Fibroblast of skin of left biceps (primary cell): ENCODE measurements at places on chromosomes 16 and 17.

DNA sequence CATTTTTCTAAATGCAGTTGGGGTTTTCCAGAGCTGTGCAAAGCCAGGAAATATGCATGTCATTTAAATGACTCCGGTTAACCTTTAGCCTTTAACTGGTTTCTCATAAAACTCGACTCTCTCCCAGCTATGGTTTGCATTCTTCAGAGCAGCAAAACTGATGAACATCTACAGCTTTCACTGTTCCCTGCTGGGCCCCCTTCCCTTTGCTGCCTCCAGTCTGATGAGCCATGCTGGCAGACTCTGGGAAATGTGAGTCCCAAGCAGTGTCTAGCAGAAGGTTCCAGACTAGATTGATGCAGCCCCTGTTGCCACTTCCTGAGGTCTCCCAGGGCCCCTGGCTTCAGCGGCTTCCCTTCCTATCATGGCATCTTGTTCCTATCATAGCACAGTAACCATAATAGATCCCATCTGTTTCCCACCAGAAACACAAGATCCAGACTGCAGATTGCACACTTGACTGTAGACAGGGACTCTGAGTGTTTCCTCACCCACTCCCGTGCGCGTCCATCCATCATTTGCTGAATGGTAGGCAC lies 135.4 kb downstream of the CLEC16A start:
- DNase-seq = peak; percentile 91

- no peak for DNase-seq
These were observed 51.1 kb upstream of the MEAK7 start for GRCh38 chr16:84555418-84556196.

- no peak for DNase-seq
These were observed 1357.4 kb upstream of the GOT2 start for GRCh38 chr16:60091529-60091928.

DNA sequence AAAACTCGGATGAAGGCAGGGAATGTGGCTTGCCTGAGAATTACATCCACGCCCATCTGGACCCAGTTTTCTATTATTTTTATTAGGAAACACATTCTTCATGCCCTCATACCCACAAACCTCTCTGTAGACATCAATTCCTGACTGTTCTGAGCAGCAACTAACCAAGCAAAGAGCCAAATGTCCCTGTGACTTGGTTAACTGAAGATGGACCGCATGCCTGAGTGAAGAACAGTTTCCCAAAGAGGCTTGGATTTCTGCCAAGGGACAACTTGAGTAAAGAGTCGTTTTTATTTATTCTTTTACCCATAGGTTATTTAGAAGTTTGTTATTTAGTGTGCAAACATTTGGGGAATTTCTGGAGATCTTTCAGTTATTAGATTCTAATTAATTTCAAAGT lies 259.8 kb downstream of the GRIN2A start:
- DNase-seq = no peak

GRCh38 chr17:15952916-15953790 lies 8.2 kb downstream of the ADORA2B start:
- DNase-seq = no peak

GRCh38 chr16:67112591-67113399 lies 3.1 kb downstream of the PHAF1 start:
- no peak for DNase-seq

DNA sequence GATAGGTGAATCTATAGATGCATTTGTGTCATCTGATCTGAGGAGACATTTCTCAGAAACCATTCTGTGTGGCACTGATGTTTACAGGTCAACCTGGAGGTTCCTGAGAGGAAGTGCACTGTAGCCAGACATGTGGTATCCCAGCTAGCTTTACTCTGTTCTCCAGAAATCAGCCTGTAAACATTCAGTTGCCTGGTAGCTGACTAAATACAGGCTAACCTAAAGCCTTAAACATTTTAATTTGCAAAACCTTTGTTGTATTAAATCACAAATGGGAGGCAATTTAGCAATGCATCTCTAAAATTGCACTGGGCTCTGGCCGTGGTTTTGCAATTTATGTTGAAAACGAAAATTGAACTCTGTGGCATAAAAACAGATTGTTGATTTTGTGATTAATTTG lies 207.6 kb downstream of the FTO start:
- no peak for DNase-seq

DNA sequence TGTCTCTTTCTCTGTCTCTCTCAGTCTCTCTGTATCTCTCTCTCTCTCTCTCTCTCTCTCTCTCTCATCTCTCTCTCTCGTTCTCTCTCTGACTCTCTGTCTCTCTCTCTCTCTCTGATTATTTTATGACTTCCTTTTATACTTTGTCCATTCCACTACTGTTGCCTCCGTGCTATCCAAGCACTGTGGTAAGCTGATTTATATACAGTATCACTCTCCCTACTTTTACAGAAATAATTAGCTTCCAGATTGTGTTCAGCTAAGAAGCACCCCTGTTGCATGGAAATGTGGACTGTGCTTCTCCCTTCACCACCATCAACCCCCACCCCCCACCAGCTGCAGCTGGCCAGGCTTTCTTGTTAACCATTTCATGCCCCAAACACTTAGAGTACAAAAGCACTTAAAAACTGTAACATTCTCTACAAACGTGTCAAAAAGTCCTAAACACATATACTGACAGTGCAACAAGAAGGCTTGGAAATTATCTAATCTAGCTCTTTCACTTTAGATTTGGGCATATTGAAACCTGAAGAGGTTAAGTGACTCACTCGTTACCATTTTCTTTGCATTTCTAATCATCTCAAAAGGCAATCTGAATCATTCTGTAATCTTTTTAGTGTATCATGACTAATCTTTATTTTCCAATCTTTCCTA lies 11.6 kb upstream of the TMEM100 start:
- no peak for DNase-seq

DNA sequence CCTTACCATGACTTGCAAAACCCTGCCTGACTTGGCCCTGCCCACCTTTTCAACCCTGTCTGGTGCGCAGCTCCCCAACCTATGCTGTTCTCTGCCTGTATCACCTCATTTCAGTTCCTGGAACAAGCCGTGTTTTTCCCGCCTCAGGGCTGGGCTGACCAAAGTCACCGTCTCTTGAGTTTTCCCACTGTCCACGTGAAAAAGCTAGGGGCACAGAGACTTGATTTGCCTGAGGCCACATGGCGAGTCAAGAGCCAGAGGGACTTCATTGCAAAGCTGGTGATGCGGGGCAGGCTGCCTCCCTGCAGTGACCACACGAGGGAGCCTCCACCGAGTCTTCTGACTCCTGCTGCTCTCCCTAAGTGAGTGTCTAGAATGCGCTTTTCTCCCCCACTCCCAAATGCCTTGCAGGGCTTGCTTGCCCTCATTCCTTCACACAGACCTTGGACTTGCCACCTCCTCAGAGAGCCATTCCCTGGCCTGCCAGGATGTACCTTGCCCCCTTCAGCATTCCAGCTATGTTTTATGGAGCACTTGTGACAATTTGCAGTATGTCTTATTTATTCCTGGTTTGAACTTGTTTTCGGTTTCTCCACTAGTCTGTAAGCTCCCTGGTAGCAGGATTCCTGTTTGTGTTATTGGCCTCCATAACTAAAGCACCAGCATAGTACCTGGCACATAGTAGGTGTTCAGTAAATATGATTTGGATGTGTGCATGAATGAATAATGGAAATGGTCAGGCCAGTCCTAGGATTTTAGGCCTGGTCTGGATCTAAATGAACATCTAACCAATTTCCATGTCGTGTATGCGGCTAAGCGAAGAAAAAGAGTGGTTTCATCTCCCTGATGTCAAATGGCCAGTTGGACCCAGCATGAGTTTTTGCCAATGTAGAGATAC lies 252.3 kb downstream of the SNX29 start:
- DNase-seq = no peak

GRCh38 chr17:37742116-37742761 lies 2.6 kb downstream of the HNF1B start:
- no peak for DNase-seq

GRCh38 chr17:59702304-59702703 lies 4.9 kb downstream of the PTRH2 start:
- no peak for DNase-seq

GRCh38 chr17:73575470-73576221 lies 68.6 kb downstream of the SDK2 start:
- DNase-seq = no peak

GRCh38 chr17:74864866-74865395 lies 5.2 kb upstream of the GRIN2C start:
- DNase-seq = no peak

- DNase-seq = no peak
These were observed 4.3 kb upstream of the NAGLU start for GRCh38 chr17:42531455-42532354.

- no peak for DNase-seq
These were observed 24.3 kb downstream of the WSCD1 start for GRCh38 chr17:6094453-6094852.

DNA sequence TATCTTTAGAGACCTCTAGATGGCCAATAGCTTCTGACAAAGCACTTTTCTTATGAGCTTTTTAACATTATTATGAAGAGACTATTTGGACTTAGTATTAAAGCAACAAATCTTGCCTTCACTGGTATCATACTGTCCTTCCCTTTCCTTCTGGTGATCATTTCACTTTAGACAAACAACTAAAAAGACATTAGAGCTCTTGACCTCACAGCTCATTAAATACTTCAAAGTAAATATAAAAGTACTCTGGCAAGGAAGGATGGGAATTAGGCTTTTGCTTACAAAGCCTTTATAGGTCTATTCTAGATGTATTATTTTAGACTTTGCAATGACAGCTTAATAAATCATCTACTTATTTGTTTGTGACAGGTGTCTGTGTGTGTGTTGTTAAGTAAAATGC lies 11.1 kb downstream of the STXBP4 start:
- no peak for DNase-seq

- peak; percentile 83 for DNase-seq
These were observed 44.3 kb downstream of the SOCS3 start for GRCh38 chr17:78315355-78316114.

DNA sequence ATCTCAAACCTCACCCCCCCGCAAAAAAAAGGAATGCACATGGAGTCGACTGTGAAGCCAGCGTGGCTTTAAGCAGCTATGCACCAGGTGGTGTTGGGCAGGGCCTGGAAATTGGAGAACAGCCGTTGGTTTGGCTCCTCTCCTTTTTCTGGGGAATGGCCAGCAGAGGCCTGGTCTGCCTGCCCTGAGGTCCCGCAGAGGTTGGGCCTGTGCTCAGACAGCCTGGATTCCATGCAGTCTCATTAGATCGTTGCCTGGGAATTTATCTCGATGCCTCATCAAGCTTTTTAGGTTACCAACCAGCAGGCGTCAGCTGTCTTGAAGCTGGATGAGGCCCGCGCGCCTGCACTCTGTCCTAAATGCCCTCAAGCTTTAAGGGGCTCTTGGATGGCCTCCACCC lies 9.8 kb downstream of the SLC12A3 start:
- no peak for DNase-seq

DNA sequence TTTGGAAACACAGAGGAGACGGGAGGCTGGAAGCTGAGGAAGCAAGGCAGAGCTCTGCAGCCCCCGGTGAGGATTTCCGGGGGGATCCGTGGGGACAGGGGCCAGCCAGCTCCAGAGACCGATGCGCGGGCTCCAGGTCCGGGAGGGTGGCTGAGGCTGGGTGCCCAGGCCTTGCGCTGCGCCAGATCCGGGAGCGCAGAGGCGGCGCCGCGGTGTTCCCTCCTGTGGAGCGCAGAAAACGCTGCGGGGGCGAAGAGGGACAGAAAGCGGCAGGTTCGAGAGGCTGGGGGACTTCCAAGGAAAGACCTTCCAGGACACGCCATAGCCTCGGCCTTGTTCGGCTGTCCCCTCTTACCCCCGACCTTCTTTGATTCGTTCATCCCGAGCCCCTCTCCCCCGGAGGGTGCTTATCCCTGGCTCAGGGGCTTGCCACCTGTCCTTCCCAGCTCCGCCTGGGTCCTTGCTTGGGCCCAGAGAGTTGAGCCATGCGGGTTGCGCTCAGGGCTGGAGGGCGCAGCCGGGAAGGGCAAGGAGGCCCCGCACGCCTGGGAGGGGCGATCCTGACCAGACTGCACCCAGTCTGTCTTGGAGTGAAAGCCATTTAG lies 697 bp upstream of the SHISA9 start:
- DNase-seq = no peak

DNA sequence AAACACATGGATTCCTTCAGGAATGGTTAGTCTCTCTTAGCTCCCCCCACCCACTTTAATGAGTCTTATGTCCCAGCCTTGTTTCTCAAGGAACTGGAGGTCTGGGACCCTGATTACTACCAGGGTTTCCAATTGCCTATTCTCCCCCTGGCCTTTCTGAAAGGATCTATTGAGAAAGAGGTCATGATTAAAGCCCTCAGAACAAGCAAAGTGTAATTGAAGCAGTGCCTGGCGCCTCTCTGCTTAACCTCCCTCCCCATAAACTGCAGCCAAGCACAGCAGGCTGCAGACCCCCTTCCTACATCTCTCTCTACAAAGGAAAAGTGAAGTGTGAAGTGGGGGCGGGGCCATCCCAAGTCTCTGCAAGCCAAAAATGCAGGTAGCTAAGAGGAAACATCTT lies 159.7 kb upstream of the CDH11 start:
- DNase-seq = no peak
